ENCODE measurements at places on chromosomes 3 and 15.
A peak's percentile ranks its signal among the peaks of the same experiment; 100 is the strongest.

- H3K4me1 ChIP-seq = no peaks in the 10 kb centered on the region
- no peaks in the 10 kb centered on the region for H3K36me3 ChIP-seq
- no peak overlapping the region for H3K27ac ChIP-seq
- no peak for DNase-seq
- H3K27me3 ChIP-seq = no peaks in the 10 kb centered on the region
- no peak overlapping the region for H3K4me3 ChIP-seq
These were observed 364.1 kb upstream of the CNTN4 start for GRCh38 chr3:1734494-1735122.

GRCh38 chr3:184597829-184598573, 36.4 kb downstream of the EPHB3 start:
- H3K27me3 ChIP-seq = no peaks in the 10 kb centered on the region
- no peak for DNase-seq
- no peaks in the 10 kb centered on the region for H3K36me3 ChIP-seq
- no peak overlapping the region for H3K27ac ChIP-seq
- H3K4me3 ChIP-seq = no peak overlapping the region

DNA sequence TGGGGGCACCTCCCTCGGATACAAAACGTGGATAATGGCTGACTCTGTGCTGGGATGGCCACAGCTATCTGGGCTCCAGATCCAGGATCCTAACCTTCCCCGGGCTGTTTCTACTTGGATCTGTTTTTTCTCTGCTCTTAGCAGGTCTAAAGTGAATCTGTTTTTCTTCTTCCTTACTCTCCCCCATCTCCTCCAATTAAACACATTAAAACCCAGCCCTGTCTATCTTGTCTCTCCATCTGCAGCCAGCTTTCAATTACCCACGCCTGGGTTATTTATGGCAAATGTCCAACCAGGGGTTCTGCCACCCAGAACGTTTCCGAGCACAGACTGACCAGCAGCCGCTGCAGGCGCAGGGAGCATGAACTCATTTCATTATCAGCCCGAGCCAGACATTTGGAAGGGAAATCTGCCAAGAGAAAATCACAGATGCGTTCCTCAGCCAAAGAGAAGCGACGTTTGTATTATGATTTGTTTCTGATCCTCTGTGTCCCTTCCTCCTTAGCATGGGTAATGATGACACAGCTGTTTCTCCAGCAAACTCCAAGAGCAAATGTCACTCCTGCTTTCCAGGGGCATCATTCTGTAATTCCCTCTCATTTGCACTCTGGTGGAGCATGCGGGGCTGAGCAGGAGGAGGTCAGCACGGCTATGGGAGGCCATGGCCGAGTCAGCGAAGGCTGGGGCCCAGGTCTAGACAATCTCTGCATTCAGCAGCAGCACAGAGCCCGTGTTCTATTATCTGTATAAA, 42.0 kb downstream of the UMPS start:
- no peak overlapping the region for H3K27ac ChIP-seq
- no peak overlapping the region for H3K4me3 ChIP-seq
- no peaks in the 10 kb centered on the region for H3K27me3 ChIP-seq

- no peak overlapping the region for H3K27ac ChIP-seq
- no peak overlapping the region for H3K4me3 ChIP-seq
- no peak for DNase-seq
- H3K27me3 ChIP-seq = no peaks in the 10 kb centered on the region
- H3K36me3 ChIP-seq = no peaks in the 10 kb centered on the region
- H3K4me1 ChIP-seq = no peaks in the 10 kb centered on the region
These were observed 87.1 kb downstream of the DIPK2A start for GRCh38 chr3:144058713-144059112.

- DNase-seq = no peak
- no peak overlapping the region for H3K27ac ChIP-seq
- no peaks in the 10 kb centered on the region for H3K27me3 ChIP-seq
- no peak overlapping the region for H3K4me3 ChIP-seq
These were observed 429.2 kb upstream of the NR2F2 start for GRCh38 chr15:95901271-95901670.

GRCh38 chr3:16485395-16485992, 28.0 kb downstream of the RFTN1 start:
- H3K27me3 ChIP-seq = no peaks in the 10 kb centered on the region
- DNase-seq = no peak
- H3K4me3 ChIP-seq = no peak overlapping the region
- H3K27ac ChIP-seq = peak overlapping the region; percentile 38
- no peaks in the 10 kb centered on the region for H3K36me3 ChIP-seq

GRCh38 chr3:85678713-85679112, 719.9 kb downstream of the CADM2 start:
- no peaks in the 10 kb centered on the region for H3K27me3 ChIP-seq
- H3K36me3 ChIP-seq = no peaks in the 10 kb centered on the region
- H3K4me1 ChIP-seq = no peaks in the 10 kb centered on the region
- DNase-seq = no peak
- no peak overlapping the region for H3K4me3 ChIP-seq

DNA sequence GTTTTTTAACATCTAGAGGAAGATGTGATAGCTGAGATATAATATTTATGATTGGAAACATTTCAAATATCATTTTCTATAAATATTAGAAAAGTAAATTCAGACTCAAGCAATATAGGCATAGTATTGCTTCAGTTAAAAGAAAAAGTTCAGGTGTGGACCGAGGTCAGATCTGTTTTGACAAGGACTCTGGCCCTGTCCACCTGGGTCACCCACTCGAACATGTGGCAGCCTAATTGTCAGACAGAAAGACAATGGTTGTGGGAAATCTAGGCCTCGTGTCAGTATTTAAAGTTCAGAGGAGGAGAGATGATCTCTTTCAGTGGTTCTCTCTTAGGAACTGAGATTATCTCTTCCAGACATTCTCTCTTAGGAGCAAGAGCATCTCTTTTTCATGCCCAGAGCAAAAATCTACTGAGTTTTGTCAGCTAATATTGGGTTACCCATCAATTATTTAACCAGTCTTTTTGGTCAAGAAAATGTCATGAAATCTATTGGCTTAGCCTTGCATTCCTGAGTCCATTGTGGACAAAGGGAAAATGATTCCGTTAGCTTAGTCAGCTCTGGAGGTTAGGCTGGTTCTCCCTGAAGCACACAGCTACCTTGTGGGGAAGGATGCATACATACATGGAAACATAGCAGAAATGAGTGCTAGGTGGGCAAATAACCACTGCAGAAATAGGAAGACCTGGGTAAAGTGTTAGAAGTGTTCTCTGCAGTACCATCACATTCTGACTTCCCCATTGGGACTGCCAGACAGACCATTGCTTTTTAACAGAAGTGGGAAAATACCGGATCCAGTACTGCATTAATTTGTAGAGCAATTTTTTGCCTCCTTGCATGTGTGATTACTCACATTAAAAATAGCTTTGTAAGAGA, 343.3 kb downstream of the GRM7 start:
- no peaks in the 10 kb centered on the region for H3K36me3 ChIP-seq
- no peak for DNase-seq
- H3K27ac ChIP-seq = no peak overlapping the region
- no peaks in the 10 kb centered on the region for H3K27me3 ChIP-seq
- no peaks in the 10 kb centered on the region for H3K4me1 ChIP-seq

- no peaks in the 10 kb centered on the region for H3K27me3 ChIP-seq
- no peak for DNase-seq
- H3K27ac ChIP-seq = no peak overlapping the region
- no peaks in the 10 kb centered on the region for H3K36me3 ChIP-seq
- H3K4me3 ChIP-seq = no peak overlapping the region
These were observed 5.6 kb upstream of the ARL8B start for GRCh38 chr3:5116538-5116937.

DNA sequence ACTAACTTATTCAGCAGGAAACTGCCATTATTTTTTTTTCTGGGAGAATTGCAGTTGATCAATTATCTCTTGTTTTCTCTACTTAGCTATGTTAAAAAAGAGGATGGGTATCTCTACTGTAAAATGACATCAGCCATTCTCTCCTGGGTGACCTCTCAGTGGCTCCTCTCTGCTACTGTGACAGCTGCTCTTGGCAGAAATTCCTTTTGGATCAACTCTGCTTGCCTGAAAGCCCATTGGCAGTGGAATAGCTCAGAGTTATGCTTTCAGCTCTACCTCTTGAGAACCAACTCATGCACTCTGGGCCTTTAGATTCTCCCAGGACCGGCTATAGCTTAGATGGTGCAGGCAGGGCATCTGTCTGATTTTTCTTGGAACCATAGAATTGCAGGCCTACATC, 99.9 kb upstream of the GAP43 start:
- H3K4me1 ChIP-seq = no peaks in the 10 kb centered on the region
- no peak for DNase-seq
- no peaks in the 10 kb centered on the region for H3K27me3 ChIP-seq
- no peak overlapping the region for H3K27ac ChIP-seq
- H3K36me3 ChIP-seq = no peaks in the 10 kb centered on the region

GRCh38 chr15:51288143-51289065, 50.0 kb downstream of the CYP19A1 start:
- H3K4me3 ChIP-seq = no peak overlapping the region
- no peak overlapping the region for H3K27ac ChIP-seq
- no peaks in the 10 kb centered on the region for H3K27me3 ChIP-seq
- H3K36me3 ChIP-seq = no peaks in the 10 kb centered on the region
- no peaks in the 10 kb centered on the region for H3K4me1 ChIP-seq
- no peak for DNase-seq

GRCh38 chr3:61734749-61735686, 173.6 kb downstream of the PTPRG start:
- no peak for DNase-seq
- no peaks in the 10 kb centered on the region for H3K27me3 ChIP-seq
- H3K4me1 ChIP-seq = no peaks in the 10 kb centered on the region
- H3K27ac ChIP-seq = no peak overlapping the region
- no peaks in the 10 kb centered on the region for H3K36me3 ChIP-seq
- no peak overlapping the region for H3K4me3 ChIP-seq

- DNase-seq = no peak
- H3K36me3 ChIP-seq = no peaks in the 10 kb centered on the region
- peaks cover 18% of the 10 kb centered on the region for H3K4me1 ChIP-seq
- H3K4me3 ChIP-seq = no peak overlapping the region
These were observed 6.3 kb downstream of the BHLHE40 start for GRCh38 chr3:4985330-4986174.

DNA sequence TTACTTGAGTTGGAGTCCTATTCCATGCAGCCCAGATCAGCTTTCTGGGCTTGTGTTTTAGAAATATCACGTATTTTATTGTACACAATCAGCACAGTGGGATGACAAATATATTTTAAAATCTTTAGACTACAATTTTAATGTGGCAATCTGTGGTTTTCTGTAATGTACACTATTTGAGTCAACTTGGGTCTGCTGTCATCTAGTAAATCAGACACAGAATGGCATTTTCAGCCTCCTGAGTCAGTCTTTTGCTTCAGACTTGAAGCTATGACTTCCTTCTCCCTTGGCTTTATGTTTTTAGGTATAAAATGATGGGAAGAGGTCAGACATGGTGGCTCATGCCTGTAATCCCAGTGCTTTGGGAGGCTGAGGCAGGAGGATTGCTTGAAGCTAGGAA, 232.1 kb downstream of the NECTIN3 start:
- H3K4me3 ChIP-seq = no peak overlapping the region
- no peak for DNase-seq
- H3K27me3 ChIP-seq = no peaks in the 10 kb centered on the region
- no peaks in the 10 kb centered on the region for H3K4me1 ChIP-seq

- H3K27ac ChIP-seq = no peak overlapping the region
- no peaks in the 10 kb centered on the region for H3K27me3 ChIP-seq
These were observed 25.0 kb downstream of the SEC61A1 start for GRCh38 chr3:128077202-128077624.

DNA sequence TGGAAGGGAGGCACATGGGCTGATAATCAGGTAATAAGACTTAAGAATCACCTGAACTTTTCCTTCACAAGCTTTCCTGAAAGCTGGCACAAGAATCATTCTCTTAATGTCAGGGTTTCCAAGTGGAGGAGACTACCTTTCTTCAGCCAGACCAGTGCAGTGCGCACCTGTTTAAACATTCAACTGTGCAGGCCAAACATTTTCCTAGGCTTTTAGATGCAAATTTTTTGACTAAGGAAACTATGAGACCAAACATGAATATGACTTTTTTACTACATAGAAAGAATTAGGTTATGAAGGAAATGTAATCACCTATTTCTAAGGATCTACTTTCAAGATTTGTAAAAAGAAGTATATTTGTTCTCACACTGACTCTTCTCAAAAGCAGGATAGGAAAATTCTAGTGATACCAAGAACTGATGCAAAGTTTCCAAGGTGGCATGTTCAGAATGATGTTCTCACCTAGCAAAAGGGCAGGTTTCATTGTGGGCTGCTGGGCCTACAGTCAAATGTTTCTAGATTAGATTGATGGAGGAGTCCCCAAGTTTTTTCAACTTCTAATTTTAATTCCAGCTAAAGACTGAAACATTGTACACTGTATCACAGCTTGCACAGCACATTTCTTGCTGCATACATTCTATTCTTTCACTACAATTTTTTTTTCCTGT, 339.1 kb downstream of the TIGIT start:
- no peak overlapping the region for H3K27ac ChIP-seq
- no peak overlapping the region for H3K4me3 ChIP-seq
- H3K4me1 ChIP-seq = no peaks in the 10 kb centered on the region

GRCh38 chr3:127959873-127960272, 44.8 kb downstream of the KBTBD12 start:
- no peaks in the 10 kb centered on the region for H3K36me3 ChIP-seq
- H3K27me3 ChIP-seq = no peaks in the 10 kb centered on the region
- no peak overlapping the region for H3K4me3 ChIP-seq
- H3K27ac ChIP-seq = no peak overlapping the region
- H3K4me1 ChIP-seq = no peaks in the 10 kb centered on the region
- DNase-seq = no peak

- no peak overlapping the region for H3K4me3 ChIP-seq
- no peak for DNase-seq
- no peak overlapping the region for H3K27ac ChIP-seq
- H3K27me3 ChIP-seq = no peaks in the 10 kb centered on the region
These were observed 60.5 kb upstream of the ACKR4 start for GRCh38 chr3:132536442-132537153.

DNA sequence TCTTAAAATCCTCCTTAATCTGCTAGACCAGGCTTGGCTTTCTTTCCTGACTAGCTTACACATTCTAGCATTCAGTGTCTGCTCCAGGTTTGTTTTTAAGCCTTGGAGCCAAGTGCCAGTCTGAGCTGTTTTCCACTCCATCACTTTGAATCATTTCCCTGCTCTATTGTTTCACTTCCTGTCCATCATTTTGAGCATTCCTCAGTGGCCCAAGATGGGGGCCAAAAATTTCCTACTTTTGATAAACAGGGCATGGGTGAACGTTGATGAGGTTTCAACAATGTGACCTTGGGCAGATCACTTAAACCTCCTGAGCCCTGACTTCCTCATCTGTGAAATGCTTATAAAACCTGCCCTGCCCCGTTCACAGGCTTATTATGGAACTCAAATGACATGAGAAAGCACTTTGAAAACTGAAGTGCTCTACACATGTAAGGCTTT, 4.4 kb downstream of the CYP19A1 start:
- H3K27ac ChIP-seq = no peak overlapping the region
- DNase-seq = no peak
- H3K36me3 ChIP-seq = no peaks in the 10 kb centered on the region
- no peaks in the 10 kb centered on the region for H3K4me1 ChIP-seq

DNA sequence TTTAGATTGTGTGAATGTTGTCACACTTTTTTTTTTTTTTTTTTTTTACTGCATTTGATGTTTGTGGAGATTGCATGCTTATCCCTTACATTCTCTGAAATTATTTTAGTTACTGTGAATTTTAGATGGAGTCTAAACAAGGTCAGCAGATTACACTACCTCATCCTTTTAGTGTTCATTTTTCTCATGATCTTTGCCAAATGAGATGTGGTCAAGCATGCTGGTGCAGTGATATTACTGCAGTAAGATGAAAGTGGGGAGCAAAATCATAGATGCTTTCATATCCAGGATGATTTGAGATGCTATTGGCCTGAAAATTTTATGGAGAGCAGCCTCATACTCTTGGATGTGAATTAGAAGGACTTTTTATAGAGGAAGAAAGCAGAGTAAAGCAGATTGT, 45.8 kb downstream of the SLC25A26 start:
- no peaks in the 10 kb centered on the region for H3K36me3 ChIP-seq
- H3K4me1 ChIP-seq = no peaks in the 10 kb centered on the region

Measured in Peyer's patch (tissue), 4 donors.